ENCODE measurements at places on chromosomes 5 and 9. TPM values are rescaled to one million over a fixed set of nuclear protein-coding genes. Genes with fewer than 3 reads are reported as not detected.
A peak's percentile ranks its signal among the peaks of the same experiment; 100 is the strongest.

DNA sequence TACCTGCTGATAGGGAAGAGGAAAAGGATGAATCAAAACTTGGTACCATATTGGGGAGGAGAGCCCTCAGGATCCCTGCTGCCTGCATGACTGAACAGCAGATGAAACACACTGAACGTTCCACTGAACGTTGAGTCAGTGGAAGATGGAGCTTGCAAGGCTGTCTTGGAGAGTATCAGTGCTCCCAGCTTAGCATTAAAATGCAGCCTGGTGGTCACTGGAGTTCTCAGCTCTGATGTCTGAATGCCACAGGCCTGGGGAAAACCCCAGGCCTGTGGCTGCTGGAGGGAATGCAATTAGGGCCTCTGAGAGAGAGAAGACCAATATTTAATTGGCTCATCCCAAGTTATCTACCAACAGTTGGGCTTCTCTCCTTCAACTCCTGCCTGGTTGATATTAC lies 54.5 kb downstream of the PDE4D start:
- DNase-seq, result no peak

DNA sequence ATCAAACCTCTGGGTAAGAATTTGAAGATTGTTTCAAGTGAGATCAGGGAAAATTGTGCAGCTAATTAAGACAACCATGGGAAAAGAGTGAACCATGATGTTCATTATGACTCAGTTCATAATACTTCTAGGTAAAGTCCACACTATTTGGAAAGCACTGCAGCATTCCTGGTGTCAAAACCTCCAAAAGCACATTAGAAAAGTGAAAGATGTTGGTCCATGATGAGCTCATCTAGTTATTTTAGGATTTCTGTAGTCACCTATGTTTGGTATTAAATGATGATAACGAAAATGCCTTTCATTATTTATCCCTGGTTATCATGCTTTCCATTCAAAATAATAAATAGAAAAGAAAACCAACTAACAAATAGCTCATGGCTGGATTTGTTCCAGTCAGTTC lies 49.1 kb downstream of the PTCD2 start:
- no peak for DNase-seq

DNA sequence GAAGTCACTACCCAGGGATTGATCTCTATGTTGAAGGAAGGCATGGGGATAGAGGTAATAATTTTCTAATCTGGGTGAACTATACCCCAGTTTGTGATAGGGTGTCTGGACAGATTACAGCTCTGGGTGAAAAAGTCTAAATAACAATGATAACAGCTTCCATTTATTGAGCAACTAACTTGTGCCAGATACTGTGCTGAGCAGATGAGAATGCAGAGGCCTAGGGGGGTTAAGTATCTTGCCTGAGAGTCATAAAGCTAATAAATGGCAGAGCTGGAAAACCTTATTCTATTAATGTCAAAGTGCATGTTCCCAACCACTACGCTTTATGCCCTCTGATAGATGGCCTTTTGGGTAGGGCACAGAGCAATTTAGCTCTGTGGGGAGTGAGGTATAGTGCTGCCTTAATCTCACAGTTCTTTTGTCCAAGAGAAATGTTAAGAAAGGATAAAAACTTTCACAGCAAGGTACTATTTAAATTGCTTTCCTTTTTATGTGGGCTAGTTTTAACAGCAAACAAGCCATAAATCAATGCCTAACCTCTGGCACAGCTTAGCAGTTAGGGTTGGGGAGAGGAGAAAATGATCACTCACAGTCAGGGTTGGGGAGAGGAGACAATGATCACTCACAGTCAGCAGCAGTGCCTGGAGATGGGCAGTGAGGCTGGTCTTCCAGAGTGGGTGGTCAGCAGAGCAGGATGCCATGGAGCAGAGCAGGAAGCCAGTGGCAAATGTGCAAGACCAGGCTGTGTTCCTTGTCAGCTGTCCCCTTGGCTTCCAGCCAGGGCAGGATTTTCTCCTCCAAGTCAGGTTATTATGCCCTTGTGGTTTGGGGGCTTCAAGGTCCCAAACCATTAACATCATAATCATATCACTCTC lies 187.0 kb downstream of the CARTPT start:
- DNase-seq, result no peak

- no peak for DNase-seq
Measured at GRCh38 chr5:139415221-139415861, 11.5 kb upstream of the SPATA24 start.

DNA sequence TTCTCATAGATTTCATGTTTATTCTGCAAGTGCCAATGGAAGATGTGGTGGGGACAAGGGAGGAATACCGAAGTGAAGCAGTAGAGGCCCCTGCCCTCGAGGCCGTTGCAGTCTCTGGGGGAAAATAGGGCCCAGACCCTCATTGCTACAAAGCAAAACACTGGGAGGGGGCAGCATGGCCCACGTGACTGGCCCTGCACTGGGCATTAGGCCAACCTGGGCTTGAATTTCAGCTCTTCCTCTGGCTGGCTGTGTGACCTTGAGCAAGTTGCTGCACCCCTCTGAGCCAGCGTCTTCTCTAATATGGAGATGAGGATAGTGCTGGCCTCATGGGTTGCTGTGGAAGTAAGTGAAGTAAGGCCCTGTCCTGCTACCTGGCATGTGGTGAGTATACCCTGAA lies 709 bp upstream of the SYNPO start:
- no peak for DNase-seq

- no peak for DNase-seq
Measured at GRCh38 chr9:37908698-37909186, 4.8 kb upstream of the SLC25A51 start.

DNA sequence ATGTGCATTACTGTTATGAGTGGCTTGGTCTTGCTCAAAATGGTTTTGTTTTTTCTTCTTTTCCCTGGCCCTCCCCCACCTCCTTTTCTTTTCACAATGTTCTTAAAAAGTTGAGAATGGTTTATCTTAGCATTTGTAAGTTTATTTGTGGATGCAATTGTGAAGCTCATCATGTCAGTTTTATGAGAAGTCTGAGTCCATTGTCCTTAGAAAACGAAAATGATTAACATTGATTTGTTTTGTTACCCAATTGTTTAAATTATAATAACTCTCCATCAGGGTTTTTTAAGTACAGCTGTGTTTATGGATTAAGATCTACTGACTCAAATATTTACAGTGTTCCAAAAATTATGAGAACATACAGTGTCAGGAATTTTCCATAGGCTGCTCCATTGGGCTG lies 511.3 kb upstream of the PAPPA start:
- no peak for DNase-seq

GRCh38 chr5:180162304-180162661 lies 46.7 kb downstream of the RASGEF1C start:
- DNase-seq, result no peak

DNA sequence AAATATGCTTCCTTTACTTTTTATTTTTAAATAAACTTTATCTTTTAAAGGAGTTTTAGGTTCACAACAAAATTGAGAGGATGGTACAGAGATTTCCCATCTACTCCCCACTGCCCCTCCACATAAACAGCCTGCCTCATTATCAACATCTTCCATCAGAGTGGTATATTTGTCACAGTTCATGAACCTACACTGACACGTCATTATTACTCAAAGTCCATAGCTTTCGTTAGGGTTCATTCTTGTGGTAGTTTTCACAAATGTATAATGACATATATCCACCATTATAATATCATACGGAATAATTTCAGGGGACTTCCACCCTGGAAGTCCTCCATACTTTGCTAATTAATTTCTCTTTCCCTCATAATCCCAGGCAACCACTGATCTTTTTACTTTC lies 204.9 kb downstream of the SMARCA2 start:
- DNase-seq, result no peak

DNA sequence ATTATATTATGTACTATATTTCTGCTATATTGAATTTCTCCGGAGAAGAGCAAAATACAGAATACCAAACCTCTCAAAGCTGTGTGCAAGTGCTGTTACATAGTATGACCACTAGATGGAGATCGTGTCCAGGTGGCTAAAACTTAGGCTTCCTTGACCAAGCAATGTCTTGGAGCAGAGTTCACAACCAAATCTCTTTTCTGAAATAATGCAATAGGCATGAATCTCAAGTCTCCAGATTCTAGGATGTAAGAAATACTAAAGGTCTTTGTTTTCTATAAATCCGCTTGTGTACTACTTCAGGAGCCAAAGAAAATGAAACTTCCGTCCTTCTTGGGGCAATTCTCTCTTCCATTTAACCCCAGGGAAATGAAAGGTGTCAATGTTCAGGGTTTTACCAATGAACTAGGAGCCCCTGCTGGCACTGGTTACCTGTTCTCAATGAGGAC lies 181.5 kb upstream of the RAI14 start:
- peak; percentile 28 for DNase-seq

DNA sequence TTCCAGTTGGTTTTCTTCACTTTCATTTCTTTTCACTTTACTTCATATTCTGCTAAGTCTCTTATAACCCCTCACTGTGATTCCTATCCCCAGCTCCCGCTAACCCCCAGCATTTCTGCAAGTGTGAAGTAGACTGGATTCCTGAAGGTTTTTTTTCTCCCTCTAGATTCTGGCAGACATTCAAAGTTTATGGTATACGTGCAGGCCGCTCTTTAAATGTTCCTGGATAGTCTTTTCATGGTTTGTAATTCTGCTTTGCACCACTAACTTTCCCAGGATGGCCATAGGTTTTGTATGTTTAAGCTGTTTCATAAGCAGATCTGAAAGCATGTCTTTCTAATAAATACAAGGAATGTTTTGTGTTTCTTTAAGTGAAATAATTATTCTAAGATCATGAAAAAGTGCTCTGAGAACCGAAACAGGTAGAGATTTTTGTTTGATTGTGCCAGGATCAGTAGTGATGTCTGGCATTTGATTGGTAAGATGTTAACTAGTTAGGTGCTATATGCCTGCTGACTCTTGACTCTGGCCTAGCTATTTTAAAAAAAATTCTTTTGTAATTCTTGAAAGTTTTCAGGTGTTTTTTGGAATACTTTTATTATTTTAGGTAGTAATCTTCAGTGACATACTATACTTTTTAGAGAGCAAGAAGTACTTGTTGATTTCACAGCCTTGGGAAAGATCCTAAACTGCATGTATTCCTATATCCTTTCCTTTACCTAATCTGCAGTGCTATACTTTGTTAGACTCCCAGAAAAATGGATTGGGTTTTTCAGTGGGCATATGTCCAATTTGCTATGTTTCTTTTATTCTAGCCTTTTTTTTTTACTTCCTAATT lies 29.7 kb downstream of the CNOT6 start:
- DNase-seq, result no peak

- no peak for DNase-seq
Measured at GRCh38 chr9:127837346-127837745, 17.1 kb downstream of the ENG start.

DNA sequence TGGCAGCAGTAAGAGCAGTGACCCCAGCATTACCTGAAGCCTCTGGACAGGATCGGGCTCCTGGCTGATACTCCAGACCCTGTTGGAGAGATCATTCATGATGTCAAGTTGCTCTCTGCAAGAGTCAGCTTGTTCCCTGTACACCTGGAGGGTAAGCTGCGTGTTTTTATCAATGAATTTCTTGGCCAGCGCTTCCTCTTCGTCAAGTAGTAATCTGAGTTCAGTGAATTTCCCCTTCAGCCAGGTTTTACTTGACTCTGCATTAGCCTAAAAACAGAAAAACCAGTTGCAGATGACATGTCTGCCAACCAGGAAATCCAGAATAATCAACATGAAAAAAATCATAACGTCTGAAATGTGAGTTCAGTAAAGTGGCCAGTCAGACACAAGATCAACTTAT lies 19.1 kb downstream of the TRIM14 start:
- DNase-seq, result no peak

GRCh38 chr9:36276781-36277181 lies 18.5 kb upstream of the GNE start:
- DNase-seq, result no peak

DNA sequence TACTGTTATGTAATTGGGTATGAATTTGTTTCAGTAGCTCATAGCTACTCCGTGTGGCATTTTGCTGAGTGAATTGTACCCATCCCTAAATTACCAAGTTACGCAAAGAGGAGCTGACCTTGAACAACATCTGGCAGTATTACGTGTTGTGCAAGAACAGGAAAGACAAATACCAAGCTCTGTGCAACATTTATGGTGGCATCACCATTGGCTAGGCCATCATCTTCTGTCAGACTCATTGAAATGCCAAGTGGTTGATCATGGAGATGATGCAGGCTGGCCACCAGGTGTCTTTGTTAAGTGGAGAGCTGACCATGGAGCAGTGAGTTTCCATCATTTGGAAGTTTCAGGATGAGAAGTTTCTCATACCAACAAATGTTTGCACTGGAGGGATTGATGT lies 15.0 kb downstream of the ZSWIM6 start:
- no peak for DNase-seq

GRCh38 chr9:98917746-98918487 lies 25.8 kb upstream of the COL15A1 start:
- no peak for DNase-seq

The TAS2R1 gene
- total RNA-seq, result not detected

The LCN6 gene
- total RNA-seq, result not detected

The ANKRD20A1 gene
- total RNA-seq, result 1.6 TPM

The AQP3 gene
- total RNA-seq, result 172 TPM

The PCDHGA4 gene
- total RNA-seq, result 0.47 TPM

The LRRC70 gene
- 1.4 TPM for total RNA-seq

The CACFD1 gene
- 2.6 TPM for total RNA-seq

The SPINK4 gene
- not detected for total RNA-seq

The TAF1L gene
- total RNA-seq, result 0.12 TPM

The PCDHA12 gene
- total RNA-seq, result not detected

Data from CD4-positive, alpha-beta memory T cell (primary cell).